ENCODE measurements at places on chromosomes 7 and 10.

DNA sequence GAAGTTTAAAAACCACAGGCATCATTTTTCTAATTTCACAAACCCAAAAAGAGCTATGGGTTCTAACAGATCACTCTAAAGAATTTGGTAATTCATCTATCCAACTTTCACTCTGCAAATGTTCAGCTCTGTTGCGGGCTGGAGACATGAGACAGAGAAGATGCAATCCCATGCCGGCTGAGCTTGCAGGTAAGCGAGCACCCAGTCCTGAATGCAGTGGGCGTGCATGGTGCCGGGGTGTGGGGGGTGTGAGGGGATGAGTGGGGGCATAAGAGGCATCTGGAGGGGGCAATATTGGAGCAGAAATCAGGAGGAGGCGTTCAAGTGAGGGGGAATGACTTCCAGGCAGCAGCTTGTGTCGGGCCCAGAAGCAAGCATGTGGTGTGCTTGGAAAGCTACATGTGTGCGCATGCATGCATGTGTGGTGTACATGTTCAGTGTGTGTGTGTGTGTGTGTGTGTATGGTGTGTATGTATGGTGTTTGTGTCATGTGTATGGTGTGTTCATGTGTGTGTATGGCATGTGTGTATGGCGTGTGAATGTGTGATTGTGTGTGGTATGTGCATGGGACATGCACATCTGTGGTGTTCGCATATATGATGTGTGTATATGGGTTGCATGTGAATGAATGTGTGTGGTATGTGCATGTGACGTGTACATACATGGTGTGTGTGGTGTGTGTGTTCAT, 172.9 kb downstream of the PRKCQ start:
- DNase-seq = no peak

DNA sequence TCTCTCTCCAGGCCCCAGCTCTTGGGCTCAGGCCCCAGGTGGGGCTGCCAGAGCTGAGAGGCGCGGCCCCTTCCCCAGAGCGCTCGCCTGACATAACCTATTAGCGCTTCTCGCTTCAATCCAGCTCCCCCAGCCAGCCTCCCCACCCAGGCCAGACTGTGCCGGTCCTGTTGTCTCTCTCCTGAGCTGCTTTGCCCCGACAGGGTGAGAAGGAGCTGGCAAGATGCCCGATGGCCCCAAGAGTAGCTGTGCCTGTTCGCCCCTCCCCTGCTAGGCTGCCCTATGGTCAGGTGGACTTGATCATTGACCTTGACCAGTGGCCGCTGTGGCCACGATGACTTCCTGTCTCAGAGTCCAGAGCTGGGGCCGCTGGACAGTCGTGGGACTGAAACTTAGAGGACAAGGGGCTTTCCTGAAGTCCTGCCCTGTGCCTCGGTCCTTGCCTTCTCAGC, 9.1 kb downstream of the TMEM270 start:
- DNase-seq = no peak

DNA sequence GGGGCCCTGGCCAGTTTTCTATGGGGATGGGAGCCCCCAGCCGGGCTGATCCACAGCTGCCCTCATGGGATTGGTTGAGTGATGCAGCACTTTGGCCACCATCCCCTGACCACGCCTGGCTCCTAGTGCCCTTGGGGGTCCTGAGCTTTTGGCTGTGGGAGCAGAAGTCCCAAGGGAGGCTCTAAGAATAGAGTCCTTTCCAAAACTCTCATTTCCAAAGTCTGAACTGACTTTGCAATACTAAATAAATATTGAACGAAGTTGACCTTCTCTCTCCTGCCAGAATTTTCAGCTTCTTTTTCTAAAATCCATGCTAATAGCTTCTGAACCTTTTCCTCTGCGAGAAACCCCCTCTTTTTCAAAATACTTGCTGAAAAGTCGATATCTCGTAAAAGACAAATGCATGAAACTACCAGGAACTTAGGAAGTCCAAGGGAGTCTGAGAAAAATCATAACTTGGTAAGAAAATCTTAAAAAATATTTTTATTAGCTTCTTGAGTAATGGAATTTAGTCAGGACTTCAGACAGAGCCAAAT, 62.7 kb upstream of the IGFBP3 start:
- no peak for DNase-seq

DNA sequence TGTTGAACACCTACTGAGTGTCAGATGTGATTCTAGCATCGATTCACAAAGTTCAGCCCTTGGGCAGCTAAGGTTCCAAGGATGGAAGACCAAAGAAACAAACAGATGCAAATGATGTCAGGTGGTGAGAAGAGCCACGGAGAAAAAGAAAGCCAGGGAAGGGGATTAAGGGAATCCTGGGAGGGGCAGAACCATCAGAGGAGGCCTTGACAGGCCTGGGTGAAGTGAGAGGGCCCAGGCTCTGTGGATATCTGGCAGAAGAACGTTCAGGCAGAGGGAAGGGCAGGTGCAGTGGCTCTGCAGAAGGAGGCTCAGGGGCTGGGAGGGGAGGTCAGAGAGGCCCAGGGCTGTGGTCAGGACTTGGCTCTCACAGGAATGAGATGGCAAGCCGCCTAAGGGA, 90.4 kb downstream of the C10orf105 start:
- DNase-seq = no peak

DNA sequence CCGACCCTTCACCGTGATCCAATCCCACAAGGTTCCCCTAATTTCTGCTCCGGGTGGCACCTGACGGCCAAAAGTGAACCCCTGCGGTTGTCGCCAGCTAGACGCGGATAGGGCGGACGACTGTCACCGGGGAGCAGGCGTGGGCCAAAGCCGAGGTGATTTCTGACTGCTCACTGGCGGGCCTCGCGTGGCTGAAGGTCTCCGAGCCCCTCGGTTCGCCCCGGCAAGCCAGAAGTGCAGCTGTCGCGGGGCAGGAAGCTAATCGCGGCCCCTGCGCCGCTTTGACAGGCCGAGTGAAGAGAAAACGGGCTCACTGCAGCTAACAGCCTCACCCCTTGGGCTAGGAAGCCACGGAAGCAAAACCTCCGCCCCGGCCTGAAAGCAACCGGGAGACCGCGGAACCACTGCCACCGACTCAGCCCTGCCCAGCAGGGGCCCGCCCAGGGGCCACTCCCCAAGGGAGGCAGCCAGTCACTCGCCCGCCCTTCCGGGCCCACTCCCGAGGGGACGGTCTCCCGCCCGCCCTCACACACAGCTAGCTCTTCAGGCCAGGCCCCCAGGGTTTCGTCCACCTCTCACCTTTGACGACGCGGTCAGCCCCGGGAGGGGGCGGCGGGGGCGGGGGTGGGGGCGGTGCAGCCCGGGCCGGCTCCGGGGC, 469 bp downstream of the PPP3CB start:
- peak; percentile 84 for DNase-seq

- no peak for DNase-seq
Observed at GRCh38 chr10:124991835-124992234, 49.9 kb downstream of the ZRANB1 start.

DNA sequence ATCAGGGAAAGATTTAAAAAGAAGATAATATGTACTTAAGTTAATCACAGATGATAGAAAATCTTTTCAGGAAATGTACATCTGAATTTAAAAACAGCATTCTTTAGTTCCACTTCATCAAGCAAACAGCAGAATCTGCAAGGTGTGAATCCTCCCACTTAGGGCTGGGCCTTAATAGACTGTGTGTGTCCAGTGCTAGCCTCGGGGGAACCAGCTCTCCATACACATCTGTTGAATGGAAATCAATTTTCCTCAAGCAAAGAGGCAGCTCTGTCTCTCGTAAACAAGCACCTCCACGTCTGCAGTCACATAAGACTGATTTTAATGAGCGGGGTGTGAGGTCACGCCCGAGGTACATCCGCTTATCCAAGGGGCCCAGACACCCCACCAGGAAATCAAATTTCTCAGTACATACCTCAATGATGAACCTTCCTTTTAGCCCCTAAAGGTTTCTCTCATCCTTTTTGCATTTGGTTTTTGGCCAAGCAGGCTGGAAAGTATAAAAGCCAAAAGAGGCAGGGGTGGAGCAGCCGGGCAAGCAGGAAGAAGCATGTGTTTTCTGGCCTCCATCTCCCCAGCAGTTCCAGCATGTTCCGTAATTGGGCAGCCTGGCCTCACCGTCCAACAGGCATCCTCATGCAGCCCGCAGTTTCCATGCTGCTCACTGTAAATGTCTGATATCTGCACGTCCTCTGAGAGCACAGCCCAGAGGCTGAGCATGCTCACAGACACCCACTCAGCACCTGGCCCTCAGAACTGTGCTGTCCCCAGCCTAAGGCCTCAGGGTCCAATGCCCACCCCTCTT, 131.3 kb downstream of the GLI3 start:
- DNase-seq = no peak

GRCh38 chr10:44513591-44513990, 128.7 kb upstream of the CXCL12 start:
- DNase-seq = no peak

DNA sequence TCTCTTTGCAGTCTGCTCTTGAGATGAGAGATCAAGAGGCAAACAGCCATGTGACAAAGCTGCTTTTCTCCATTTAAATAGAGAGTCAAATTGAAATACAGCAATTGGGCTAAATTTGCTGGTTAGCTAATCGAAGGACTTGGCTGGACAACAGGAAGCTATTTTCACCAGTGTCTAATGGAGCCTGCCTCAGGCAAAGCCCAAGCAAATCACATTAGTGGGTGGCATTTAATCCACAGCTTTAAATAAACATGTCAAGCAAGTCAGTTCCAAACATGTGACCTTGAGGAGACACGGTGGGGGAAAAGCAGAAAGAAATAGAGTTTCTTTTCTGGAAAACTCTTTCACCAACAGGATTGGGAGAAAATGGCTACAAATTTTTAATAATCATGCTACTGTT, 180.5 kb upstream of the AOAH start:
- DNase-seq = no peak

- no peak for DNase-seq
Observed at GRCh38 chr10:103919648-103920025, 1.7 kb upstream of the STN1 start.

DNA sequence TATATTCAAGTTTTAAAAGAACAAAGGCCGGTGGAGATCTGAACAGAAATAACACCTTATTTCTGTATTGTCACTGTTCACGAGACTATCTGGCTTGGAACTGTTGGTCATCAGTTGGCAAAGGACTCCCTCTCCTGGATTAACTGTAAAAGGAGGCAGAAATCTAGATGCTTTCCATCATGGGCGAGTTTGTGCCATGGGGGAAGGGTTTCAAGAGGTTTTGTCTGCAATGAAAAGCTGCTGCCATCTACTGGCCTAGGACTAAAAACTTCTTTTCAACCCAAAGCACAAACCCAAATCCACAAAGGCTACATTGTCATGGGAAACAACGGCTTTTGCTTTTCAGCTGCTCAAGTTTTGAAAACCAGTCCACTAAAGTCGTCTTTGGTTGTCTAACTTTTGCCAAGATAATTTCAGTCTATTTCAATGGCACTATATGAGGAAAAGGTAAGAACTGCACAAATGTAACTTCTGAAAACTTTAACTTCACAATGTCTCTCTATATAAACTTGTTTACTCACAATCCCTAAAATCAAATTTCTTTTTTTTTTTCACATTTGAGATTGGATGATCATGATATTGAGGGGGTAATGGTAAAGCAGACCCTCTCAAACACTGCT, 196.8 kb downstream of the SKAP2 start:
- DNase-seq = peak; percentile 58

DNA sequence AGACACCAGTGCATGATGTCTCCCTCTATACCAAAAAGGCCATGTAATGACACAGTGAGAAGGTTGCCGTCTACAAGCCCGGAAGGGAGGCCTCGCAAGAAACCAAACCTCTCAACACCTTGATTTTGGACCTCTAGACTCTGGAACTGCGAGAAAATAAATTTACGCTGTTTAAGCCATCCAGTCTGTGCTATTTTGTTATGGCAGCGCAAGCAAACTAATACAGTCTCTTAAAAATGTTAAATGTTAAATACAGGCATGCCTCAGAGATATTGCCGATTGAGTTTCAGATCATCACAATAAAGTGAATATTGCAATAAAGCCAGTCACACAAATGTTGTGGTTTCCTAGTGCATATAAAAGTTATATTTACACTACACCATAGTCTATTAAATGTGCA, 5.0 kb upstream of the MINDY3 start:
- no peak for DNase-seq

DNA sequence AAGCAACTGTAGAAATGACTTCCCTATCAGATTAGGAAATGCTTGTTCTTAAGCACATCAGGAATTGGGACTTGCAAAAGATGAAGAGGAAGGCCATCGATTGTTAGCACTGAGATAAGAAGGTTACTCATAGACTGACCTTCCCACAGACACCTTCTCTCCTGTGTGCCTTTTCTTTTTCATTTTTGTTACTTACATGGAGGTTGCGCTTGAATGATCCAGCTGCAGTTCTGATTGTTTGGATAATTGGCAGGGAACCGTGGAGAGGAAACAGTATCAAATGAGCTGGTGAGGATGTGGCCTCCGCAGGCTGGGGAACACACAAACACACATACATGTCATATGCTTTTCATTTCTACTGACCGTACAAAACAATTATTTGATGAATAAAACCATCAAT, 134.9 kb upstream of the RSU1 start:
- DNase-seq = no peak

DNA sequence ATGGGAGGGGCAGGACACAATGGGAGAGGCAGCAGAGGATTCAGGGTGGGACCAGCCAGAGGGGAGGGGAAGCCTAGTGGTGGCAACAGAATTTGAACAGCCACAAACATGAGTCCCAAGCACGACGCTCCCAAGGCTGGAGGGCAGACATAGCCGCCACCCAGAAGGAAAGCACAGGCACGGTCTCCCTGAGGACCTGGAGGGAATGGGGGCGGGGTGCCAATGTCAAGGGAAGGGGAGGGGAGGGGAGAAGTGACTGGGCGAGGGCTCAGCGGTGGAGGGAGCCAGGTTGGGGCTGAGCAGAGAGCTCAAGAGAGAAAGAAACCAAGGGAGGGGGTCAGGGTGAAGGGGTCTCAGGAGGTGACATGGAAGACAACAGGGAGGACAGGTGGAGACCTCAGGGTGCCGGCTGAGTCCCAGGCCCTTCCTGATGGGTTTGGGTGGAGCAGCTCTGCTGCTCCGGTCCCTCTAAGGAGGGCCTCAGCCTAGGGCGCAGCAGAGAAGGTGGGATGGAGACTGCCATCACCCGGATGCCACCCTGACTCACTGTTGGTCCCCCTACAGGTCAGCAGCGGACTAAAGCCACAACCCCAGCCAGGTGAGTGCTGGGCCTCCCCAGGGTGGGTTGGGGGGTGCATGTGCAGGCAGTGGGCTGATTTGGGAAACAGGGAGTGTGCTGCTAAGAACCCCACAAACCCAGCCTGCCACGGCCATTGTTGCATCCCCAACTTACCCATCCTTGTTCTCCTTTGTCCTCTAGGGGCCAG, 24.2 kb downstream of the PILRA start:
- no peak for DNase-seq

DNA sequence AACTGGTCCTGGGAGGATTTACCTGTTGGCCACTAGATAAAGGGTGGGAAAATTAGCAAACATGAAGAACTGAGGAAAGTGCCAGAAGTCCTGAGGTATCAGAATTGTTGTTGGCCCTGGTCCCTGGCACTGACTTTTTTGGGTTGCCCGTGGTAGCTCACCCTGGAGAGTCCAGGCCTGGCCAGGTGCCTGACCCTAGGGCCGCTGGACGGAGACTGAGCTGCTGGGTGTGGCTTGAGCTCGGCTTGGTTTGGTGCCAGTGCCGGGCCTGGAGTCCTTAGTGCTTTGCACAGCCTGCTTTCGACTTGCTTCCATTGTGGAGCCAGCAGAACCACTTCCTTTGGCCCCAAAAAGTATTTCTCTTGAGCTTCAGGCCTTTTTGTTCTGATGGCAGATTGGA, 12.9 kb downstream of the MDH2 start:
- DNase-seq = no peak

Measured in stimulated activated effector memory CD8-positive, alpha-beta T cell treated with anti-CD3 and anti-CD28 coated beads, Interleukin-12 subunit alpha, Interleukin-12 subunit beta, amount 100 ng/mL, for 72 hours (primary cell).